Hippocampal formation (tissue), 2 donors: ENCODE measurements at places on chromosomes 2 and 18.

DNA sequence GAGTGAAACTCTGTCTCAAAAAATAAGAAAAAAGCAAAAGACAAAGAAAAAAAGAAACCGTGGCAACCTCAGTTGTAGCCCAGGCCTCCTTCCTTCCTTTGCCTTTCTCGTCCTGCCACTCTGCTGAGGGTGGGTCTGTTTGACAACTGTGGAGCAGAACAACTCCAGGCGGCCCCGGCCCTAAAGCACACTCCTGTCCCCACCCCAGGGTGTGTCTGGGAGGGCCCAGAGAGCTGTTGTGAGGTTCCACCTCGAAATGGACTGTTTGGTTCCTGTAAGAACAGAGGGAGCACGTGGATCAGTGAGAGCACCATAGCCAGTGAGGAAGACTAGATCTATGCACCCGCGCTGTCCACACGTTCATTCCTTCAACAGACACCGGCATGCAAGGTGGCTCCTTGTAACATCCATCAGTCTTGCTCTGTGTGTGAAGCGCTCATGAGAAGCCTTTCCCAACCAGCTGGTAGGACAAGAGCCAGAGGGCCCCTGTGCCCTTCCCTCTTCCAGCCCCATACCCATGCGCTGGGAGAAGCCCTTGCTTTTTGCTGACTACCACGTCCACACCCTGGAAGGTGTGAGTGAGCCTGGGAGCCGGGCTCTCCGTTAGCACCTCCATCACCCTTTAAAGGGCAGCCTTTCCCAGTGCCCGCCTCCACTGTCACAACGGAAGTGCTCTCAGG is 61.6 kb downstream of the SOWAHC start:
- no peak for DNase-seq

- no peak for DNase-seq
Measured at GRCh38 chr18:9133225-9133624, 3.4 kb upstream of the ANKRD12 start.

GRCh38 chr2:126664639-126665038 is 8.7 kb downstream of the GYPC start:
- no peak for DNase-seq

- no peak for DNase-seq
Measured at GRCh38 chr18:60732143-60732542, 359.6 kb upstream of the MC4R start.

GRCh38 chr2:109456776-109457175 is 157.0 kb downstream of the SEPTIN10 start:
- no peak for DNase-seq

- no peak for DNase-seq
Measured at GRCh38 chr2:229392196-229392595, 121.1 kb upstream of the PID1 start.

GRCh38 chr18:27665264-27665799 is 480.2 kb upstream of the CHST9 start:
- DNase-seq, result no peak

GRCh38 chr2:51717312-51717711 is 685.4 kb upstream of the NRXN1 start:
- DNase-seq, result no peak

GRCh38 chr18:63951302-63951705 is 2.2 kb downstream of the HMSD start:
- DNase-seq, result no peak

DNA sequence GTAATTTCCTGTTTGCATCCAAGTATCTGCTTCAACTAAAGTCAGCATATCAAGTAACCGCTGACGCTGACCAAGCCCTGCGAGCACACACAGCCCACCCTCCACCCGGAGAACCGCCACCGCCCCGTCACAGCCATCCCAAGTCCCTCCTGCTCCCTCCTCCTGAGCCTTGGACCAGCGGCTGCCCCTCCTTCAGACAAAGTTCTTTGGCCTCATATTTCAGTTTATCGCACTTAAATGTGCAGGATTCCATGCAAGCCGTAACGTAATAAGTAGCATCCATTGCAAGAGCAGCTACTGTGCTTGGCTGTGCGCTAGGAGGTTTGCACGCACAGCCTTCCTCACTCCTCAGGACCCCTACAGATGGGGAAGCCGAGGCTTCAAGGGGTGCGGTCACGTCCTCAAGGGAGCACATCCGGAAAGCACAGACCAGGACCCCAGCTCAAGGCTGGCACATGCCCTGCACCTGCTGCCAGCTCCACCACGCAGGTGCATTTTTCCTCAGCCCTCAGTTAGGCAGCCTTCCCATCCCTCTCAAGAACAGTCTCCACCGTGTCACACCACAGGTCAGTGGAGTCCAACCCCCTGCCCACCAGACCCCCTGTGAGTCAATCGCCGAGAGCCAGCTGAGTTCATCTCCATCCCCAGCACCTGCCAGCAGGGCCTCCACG is 17.1 kb downstream of the PXDN start:
- no peak for DNase-seq

DNA sequence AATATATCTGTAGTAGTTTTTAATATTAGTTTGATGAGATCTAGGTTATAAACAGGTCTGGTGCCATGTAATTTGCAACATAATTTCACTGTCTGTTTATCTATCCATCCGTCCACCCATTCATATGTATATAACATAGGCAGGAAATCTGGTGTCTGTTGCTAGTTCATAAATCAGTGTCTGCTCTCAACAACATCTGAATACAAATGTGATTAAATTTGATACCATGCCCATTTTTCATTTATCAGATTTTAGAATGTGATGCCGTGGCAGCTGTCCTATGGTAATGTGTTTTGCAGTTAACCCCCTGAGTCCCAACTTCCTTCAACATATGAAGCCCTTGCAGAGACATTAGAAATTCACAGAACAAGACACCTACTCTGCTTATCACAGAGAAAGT is 228.4 kb downstream of the CMPK2 start:
- DNase-seq, result no peak

- no peak for DNase-seq
Measured at GRCh38 chr2:85776672-85777071, 22.9 kb downstream of the ATOH8 start.

DNA sequence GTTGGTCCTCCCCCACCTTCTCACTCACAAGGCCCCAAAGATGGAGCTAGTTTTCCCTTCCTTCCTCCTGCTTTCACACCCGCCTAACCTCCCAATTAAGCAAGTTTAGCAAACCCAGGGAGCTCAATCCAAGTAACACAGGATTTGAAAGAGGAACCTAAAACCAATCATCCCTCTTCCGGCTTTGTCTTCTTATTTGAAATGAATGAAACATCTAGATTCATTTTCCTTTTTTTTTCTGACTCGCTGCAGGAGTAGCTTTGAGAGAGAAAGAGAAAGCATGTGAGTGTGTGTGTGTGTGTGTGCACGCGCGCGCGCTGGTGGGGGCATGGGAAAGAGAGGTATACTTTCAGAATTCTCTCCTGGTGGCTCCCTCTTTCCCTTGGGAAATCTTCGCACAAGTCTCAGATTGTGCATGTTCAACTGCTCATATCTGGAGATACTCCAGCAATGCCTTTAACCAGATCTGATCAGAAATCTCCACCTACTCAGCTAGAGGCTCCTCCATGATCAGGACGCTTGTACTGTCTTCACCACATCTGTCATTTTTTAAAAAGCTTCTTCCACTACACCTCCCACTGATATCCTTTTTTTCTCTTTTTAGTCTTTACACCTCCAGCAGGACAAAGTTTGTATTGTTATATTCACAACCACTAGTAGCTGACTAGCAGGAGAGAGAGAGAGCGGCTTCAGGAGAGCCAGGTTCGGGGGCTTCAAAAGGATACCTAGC is 1.7 kb downstream of the SLC8A1 start:
- peak; percentile 34 for DNase-seq

DNA sequence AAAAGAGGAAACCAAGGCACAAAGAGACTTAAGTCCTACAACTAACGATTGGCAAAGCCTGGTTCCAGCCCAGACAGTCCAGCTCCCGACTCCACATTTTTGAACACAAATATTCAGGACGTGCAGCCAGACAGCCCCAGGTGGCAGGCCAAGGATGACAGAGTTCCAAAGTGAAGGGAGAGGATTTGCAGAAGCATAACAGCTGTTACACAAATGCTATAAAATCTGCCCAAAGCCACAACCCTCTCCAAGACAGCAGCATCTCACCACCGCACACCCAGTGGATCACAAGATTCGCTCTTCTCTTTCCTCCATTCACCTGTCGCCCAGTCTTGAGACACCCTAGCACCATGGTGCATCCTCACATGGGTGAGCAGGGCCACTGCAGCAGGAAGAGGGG is 227.1 kb upstream of the ID2 start:
- DNase-seq, result no peak

DNA sequence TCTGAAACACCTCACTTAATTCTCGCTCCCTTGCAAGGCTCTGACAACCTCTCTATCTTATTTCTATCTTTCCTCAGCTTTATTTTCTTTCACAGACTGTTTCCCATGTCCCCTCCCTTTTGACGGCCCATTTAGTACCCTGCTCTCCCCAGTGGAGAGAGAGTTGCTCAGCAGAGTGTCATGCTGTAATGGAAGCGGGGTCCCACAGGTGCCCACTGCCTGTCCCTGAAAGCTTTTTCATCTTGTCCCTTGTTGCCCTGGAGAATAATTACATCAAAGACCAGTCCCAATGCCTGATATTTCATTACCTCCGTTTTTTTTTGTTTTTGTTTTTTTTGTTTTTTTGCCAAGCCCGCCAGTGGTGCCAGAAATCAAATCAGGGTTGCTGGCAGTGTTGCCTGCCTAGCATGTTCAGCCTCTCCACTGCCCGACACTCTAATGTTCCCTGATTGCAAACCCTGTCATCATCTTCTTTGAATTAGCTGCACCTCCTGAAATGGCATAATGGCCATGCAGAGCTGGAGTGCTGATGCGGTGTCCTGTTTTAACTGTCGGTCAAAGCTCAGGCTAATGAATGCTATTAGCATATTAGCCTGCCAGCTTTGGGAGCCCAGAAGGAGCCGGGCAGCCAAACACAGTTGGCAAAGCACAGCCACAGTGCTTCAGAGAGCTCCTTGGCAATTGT is 71.2 kb upstream of the CAVIN2 start:
- DNase-seq, result no peak

GRCh38 chr2:119106301-119106897 is 52.2 kb downstream of the C1QL2 start:
- no peak for DNase-seq

DNA sequence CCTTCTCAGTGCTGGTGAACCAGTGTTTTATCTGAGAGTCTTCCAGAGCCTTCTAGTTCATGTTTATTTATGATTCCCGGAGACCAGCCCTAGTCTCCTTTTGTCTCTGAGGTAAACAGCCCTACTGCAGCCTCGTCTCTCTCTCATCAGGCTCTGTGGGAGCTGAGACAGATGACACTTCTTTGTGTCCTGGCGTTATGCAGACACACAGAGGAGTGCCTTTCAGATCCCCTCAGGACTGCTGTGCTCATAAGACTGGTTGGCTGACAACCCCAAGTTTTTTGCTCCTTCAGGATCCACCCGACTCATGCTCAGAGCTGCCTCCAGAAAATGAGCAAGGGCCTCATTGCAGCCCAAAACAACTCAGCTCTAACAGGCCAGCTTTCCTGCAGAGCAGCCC is 523.8 kb upstream of the SPHKAP start:
- DNase-seq, result no peak

GRCh38 chr2:18167871-18168270 is 289.4 kb downstream of the KCNS3 start:
- no peak for DNase-seq

- DNase-seq, result no peak
Measured at GRCh38 chr2:107072150-107072940, 186.4 kb upstream of the ST6GAL2 start.

- DNase-seq, result no peak
Measured at GRCh38 chr2:240685771-240686371, 3.2 kb upstream of the AQP12B start.

DNA sequence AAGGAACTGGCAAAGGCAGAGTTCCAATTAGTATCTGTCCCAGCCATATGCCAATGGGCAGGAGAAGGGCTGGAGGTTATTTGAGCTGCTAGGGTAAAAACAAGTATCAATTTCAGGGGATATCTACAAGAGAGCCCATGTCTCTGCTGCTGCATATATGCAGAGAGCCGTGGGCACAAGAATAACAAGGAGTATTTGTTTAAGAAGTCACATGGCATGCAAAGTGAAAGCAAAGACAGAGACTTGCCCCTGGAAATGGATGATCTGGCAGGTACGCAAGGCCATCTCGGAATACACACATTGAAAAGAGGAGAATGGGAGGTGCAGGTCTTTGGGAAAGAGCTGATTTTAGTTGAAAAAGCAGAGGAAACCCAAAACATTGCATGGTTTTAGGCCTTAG is 170.6 kb downstream of the EVA1A start:
- DNase-seq, result no peak

GRCh38 chr2:63827749-63828148 is 13.9 kb upstream of the UGP2 start:
- DNase-seq, result no peak

DNA sequence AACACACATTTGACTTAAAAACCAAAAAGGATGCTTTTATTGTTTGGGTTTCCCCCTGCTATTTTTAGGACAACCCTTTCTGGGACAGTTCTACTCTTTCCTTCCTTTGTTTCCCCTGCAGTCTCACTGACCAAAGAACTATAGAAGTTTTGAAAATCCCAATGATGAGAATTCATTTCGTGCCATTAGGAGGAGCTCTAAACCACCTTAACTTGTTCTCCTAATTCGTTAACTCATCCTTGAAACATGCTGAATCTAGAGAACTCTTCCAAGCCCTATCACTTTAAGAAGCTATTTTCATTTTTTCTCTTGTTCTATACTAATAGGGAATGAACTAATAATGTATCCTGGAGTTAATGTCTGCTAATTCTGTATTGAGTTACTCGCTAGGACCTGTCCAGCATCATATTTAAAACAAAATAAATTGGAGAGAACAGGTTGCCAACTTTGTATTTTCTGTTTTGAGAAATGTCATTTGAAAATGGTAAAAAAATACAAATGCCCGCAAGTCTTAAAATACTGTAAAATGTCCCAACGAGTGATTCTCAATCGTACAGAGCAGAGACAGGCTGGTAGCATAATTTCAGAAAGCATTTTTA is 62.9 kb downstream of the AFTPH start:
- peak; percentile 83 for DNase-seq

DNA sequence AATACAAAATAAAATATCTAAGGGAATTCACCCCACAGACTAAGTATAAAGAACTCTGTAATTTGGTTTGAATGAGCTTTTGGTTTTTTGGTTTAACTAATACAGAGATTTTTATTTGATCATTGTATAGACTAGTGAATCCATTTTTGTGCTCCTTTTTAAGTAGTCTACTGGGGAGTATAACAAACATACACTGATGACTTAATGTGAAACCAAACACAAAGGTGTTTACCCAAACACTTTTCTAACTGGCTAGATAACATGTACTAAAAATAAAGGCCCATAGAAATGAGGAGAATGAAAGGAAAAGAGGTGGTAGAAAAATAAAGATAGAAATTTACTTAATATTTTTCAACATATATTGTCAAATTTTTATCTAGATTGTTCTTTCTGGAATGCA is 146.0 kb downstream of the NRXN1 start:
- no peak for DNase-seq

DNA sequence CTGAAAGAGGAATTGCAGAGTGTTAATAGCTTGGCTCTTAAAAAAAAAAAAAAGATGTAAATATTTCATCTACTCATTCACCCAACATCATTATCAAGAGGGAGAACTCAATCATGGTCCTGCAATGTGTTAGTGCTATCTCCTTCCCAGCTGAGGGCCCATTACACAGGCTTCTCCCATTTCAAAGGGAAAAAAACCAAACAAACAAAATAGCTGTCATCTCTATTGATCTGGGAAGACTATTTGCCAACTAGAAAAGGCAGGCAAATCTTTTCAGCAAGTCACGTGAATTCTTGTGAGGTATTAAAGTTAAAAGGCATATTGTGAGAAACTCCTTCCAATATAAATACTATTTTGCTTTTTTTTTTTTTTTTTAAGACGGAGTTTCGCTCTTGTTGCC is 194.3 kb downstream of the MYO1B start:
- no peak for DNase-seq
